ENCODE measurements at places on chromosomes 16 and 17. TPM values are rescaled to one million over a fixed set of nuclear protein-coding genes. Genes with fewer than 3 reads are reported as not detected.

- DNase-seq = no peak
- H3K4me1 ChIP-seq = no peaks in the 10 kb centered on the region
- no peaks in the 10 kb centered on the region for H3K36me3 ChIP-seq
- no peak overlapping the region for H3K27ac ChIP-seq
Measured at GRCh38 chr16:13883881-13884280, 36.1 kb upstream of the ERCC4 start.

DNA sequence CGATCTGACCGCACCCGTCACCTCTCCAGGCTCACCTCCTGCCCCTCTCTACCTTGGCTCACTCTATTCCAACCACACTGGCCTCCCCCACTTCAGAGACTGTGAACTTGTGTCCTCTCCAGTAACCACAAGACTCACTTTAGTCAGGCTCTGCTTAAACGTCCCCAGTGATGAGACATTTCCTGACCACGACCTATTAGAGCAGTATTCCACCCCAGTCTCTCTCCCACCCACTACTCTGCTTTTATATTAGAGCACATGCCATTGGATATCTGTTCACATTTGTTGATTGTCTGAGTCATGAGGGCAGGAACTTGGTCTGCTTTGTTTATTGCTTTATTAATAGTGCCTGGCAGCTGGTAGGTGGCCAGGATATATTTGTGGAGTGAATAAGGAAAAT is 20.1 kb downstream of the COX11 start:
- no peaks in the 10 kb centered on the region for H3K36me3 ChIP-seq
- H3K4me1 ChIP-seq = no peaks in the 10 kb centered on the region
- H3K27me3 ChIP-seq = no peaks in the 10 kb centered on the region
- no peak overlapping the region for H3K27ac ChIP-seq
- no peak overlapping the region for H3K4me3 ChIP-seq

DNA sequence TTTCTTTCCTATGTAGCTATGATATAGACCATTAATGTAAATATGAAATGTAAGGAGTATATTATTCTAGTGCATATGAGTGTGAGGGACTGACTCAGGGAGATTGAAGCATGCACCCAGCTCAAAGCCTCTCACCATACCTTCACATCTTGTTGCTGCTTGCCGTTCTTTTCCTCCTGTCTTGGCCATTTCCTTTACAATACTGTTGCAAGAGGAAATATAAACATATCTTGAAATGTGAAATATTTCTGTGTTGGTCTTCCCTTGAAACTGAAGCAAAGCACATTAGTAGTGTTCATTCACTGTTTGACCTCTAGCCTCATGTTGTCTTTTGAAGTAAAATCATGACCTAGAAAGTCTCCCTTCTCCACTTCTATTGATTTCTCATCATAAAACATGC is 46.6 kb downstream of the PHKB start:
- H3K4me3 ChIP-seq = no peak overlapping the region
- H3K27ac ChIP-seq = no peak overlapping the region
- DNase-seq = no peak
- H3K4me1 ChIP-seq = no peaks in the 10 kb centered on the region

DNA sequence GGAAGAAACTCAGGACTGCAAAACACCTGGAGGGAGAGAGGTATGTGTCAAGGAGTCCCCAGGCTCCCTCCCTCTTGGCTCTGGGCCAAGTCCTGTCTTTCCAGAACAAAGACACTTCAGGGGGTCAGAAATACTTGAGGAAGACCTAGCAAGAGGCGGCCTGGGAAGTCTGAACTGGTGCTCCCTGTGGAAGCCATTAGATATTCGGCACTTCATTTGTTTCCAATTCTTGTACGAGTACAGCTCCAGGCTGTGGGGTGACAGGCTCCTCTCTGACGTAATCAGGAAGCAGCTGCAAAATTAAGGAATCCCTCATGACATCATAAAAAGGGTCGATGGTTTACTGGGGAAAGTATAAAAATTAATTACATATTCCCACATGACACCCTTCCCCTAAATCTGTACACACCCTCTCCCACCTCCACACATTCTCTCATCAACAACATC is 108.7 kb downstream of the SMG6 start:
- no peaks in the 10 kb centered on the region for H3K27me3 ChIP-seq
- H3K4me1 ChIP-seq = no peaks in the 10 kb centered on the region
- H3K27ac ChIP-seq = no peak overlapping the region
- H3K36me3 ChIP-seq = no peaks in the 10 kb centered on the region

DNA sequence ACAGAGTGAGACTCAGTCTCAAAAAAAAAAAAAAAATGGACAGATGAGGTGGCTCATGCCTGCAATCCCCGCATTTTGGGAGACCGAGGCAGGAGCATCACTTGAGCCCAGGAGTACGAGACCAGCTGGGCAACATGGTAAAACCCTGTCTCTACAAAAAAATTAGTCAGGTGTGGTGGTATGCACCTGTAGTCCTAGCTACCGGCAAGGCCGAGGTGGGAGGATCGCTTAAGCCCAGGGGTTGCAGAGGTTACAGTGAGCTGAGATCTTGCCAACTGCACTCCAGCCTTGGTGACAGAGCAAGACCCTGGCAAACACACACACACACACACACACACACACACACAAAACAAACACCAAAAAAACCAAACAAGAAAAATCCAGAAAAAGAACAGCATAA is 7.7 kb upstream of the ENGASE start:
- H3K27me3 ChIP-seq = no peaks in the 10 kb centered on the region
- no peak overlapping the region for H3K27ac ChIP-seq
- H3K36me3 ChIP-seq = no peaks in the 10 kb centered on the region
- no peak for DNase-seq
- no peak overlapping the region for H3K4me3 ChIP-seq

NPIPB13 gene
- 14.0 TPM for total RNA-seq

VTN gene
- total RNA-seq = 0.32 TPM
